ENCODE measurements at places on chromosomes 6 and 20. TPM values are rescaled to one million over a fixed set of nuclear protein-coding genes. Genes with fewer than 3 reads are reported as not detected.

DNA sequence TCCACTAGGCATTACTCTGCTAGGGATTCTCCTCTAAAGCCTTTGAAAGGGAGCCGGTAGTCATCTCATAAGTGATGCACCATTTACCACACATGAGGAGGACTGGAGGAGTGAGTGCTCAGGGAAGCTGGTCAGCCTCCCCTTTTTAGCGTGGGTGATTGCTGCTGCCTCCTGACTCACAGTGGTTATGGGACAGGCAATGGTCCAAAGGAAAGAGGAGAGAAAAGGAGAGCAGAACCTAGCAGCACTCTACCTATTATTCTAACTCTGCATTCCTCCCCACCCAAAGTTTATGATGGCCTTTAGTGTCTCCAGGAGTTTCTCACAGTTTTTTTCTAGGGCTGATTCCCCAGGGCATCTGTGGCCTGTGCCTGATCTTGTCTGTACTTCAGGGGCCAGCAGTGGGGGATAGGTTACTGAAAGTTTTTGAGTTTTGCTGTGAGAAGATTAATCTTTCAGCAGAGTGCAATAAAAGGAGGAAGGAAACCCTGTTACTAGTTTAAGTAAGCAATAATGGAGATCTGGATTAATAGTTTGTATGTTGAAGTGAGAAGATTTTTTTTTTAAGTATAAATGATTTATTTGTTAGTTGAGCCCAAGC is 36.4 kb upstream of the GCLC start:
- no peak for DNase-seq

DNA sequence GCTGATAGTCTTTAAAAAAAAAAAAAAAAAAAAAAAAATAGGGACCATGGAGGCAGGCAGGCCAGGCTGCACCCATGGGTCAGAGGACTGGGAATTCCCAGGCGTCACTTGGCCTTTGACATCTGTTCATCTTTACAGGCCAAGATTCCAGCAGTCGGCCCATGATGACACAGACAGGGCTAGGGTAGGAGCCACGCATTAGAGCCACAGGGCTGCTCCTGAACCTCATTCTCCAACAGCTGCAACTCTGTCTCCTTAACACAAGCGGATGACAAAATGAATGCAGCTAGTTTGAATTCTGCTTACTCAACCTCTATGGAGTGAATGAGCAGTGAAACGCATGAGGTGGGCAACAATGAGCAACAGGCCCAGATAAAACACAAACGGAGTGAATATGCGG is 126.4 kb downstream of the LY86 start:
- no peak for DNase-seq

DNA sequence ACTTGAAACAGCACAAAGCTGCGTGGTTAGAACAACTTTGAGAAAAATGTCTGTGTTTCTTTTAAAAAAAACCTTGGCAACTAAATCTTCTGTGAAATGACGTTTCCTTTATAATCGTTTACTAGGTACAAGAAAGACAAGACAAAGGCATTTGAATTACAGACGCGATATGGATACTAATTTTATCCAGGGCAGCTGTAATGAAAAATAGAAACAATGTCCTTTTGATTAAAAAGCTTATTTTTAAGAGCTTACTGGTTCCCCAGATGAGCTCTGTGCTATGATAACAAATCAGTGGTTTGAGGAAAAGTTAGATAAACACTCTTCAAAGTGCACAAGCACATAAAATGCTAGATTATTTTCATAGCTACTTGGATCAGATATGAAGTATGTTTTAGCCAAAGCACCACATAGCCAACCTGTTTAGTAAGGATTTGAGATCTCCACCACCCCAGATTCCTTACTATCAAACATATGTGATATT is 1.6 kb upstream of the SYNCRIP start:
- no peak for DNase-seq

DNA sequence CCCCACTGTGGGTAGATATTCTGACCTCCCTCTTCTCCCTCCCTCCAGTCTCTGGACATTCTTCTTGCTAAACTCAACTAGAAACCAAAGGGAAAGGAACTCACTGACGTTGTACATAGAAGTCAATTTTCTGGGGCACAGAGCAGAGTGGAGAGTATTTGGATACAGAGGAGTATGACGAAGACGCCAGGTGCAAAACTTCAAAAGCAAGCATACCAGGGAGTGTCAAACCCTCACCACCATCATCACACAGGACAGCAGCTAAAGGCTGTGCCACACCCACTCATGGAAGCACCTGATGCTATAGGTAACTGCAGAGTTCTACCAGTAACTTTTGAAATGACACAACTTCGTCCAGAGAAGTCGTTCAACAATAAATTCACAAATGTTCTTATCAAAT is 64.8 kb downstream of the FYN start:
- no peak for DNase-seq

DNA sequence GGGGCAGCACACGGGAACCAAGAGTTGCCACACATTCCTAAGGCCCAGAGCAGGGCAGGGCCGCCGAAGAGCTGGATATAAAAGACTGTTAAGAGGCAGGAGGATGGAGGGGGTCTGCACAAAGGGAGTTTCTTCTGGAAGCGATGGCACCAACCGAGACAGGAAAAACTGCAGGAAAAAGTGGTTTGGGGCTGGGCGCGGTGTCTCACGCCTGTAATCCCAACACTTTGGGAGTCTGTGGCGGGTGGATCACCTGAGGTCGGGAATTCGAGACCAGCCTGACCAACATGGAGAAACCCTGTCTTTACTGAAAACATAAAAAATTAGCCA is 41.8 kb downstream of the SSR1 start:
- no peak for DNase-seq

GRCh38 chr6:100342830-100343229 is 121.9 kb downstream of the SIM1 start:
- no peak for DNase-seq

- DNase-seq: no peak
Observed at GRCh38 chr20:52937591-52938100, 34.5 kb upstream of the TSHZ2 start.

DNA sequence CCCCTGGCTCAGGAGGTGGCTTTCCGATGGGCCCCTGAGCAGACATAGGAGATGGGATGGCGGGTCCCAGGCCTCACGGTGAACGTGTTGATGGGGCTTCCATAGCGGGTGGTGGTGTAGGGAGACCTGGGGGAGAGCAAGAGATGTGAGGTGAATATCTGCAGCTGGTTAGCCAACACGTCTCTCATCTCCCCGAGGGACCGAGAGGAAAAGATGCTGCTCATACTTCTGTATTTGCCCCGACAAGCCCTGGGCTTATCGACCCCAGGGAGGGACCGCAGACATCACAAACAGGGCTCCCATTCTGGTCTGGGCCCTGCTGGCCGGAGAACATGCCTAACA is 38.7 kb downstream of the C6orf132 start:
- DNase-seq: no peak

DNA sequence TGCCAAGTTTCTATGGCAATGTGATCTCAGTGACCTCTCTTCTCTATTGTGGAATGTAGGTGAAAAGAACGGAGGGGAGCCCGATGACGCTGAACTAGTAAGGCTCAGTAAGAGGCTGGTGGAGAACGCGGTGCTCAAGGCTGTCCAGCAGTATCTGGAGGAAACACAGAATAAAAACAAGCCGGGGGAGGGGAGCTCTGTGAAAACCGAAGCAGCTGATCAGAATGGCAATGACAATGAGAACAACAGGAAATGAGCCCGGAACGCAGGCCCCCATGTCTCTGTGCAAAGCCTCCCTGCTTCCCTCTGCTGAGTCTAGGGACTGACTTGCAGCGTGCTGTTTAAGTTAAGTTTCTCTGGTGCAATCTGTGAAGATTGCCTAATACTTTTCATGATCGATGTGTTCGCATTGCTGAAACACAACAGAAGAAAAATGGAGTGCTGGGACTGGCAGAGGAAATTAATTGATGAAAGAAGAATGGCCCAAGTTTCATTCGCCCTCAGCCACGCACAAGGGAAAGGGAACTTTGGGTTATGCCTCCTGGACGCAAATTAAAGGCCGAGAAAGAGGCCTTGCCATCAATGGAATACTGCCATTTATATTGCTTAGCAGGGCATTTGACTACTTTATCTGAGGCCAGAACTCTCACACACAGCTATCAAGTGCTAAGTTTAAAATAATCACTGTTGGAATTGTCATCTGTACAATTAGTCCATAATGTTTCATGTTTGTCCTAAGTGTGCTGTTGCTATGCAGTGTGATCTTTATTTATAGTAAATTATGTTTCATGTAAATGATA is 146.4 kb downstream of the AKAP7 start:
- DNase-seq: peak; percentile 20

GRCh38 chr20:60008130-60008808 is 50.0 kb downstream of the CDH26 start:
- peak; percentile 42 for DNase-seq

DNA sequence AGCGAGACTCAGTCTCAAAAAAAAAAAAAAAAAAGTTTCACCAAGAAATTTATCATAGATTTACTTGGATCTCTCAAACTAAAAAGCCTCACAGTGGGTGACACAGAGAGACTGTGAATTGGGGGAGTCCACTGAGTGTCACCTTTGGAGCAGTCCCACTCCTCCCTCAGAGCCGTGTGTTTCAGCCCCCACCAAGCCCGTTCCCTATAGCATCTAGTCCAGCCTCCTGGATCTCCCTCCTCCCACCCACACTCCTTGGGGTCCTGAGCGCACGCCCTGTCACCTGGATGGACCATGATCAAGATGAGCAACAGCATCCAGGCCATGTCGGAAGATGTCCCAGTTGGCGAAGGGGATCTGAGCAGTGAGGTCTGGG is 422 bp downstream of the NCR3 start:
- no peak for DNase-seq

DNA sequence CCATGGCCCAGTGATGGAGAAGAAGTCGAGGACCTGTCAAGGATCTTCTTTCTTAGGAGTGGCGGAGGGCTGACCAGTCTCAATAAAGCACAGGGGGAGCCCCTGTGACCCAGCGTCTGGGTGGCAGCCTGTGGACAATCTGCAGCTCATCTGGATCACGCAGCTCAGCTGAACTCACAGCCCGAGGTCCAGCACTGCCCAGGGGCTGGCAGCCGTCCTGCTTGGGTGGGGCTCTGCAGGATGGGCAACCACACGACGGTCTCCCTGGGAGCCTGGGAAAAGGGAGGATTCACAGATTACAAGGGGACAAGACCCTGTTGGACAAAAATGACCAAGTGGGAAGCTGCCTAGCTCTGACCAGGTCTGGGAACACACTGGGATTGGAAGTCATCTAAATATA is 110.8 kb downstream of the MYLK4 start:
- no peak for DNase-seq

DNA sequence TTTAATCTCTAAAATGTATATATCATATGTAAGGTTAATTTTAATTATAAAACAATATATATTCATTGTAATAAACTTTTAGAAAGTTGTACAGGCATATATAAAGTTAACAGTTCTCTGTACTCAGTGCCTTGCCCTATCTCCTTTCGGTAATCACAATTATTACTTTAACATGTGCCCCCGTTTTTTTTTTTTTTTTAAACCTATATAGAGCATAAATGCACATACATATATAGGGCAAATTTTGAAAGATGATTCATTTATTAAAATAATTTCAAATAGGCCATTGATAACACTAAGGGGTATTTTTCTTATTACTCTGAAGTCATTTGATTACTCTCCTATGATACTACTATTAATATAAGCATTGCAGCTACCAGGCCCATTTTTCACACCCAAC is 1.9 kb downstream of the ASF1A start:
- DNase-seq: no peak

DNA sequence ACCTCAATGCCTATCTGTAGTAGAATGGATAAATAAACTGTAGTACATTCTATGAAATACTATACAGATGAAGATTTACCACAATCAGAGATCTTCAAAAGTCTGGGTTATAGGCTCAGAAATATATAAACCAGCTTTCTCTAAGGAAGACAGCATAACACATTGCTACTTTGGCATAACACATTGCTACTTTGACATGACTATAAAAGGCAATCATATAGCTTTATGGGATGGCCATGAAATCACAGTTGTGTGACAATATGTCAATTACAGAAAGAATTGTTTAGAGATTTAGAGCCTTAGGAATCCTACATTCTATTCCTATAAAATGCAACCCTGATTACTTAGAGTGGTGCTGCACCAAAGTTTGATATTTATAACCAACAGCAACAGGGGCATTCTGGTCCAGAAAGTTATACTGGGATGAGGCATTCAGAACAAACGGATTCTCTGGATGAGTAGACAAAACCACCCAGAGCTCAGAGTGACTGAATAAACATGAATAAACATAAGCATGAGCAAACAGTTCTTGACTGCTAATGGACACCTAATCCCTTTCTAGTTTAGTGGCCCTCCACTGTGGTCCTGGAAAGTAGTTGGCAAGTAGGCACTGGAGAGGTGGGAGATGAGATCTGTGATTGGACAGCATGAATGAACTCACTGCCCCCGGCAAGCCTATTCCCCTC is 12.0 kb downstream of the TTI1 start:
- DNase-seq: no peak

DNA sequence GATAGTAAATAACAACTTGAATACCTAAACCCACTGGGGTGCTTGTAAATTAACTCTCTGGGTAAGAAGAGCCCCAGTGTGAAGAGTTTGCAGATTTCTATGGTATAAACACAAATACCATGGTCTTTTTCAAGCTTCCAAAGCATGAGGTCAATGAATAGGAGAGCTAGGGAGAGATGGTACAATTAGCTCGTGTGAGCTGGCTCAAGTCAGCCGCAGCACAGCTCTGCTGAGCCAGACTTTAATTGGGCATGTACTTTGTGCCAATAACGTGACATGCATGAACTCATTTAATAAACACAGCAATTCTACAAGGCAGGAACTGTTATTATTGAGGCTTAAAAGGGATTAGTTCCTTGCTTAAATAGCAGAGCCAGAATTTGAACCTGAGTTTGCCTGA is 684.2 kb downstream of the KIF16B start:
- no peak for DNase-seq

- DNase-seq: no peak
Observed at GRCh38 chr6:118974790-118975189, 39.8 kb upstream of the MCM9 start.

GRCh38 chr20:57711826-57712225 is 2.0 kb upstream of the PMEPA1 start:
- DNase-seq: no peak

GRCh38 chr20:52595518-52595917 is 376.6 kb upstream of the TSHZ2 start:
- DNase-seq: no peak

DNA sequence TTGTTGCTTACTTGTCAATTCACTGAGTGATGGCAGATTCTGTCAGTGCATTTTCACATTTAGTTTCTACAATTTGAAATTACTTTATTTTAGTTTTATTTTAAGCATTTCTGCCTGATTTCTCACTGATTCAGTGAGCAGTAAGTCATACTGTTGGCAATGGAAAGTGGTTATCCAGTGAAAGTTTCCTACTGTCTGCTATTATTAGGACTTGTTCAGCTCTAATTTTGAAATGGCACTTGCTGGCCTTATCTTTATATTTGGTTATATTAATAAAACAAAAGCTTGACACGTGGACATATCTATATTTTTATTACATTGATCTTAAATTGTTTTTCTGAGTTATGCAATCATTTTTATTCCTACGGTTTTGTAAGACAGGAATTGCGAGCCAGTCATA is 871.8 kb upstream of the SLC35B3 start:
- no peak for DNase-seq

Gene NRSN1
- not detected for total RNA-seq

Gene RBM24
- 2.3 TPM for total RNA-seq

Gene CYP39A1
- total RNA-seq: 6.3 TPM

Gene ZNF391
- 3.1 TPM for total RNA-seq

Gene LRFN2
- not detected for total RNA-seq

Gene HTR1E
- not detected for total RNA-seq

Gene RALY
- 49.3 TPM for total RNA-seq

Gene TRIM38
- 3.9 TPM for total RNA-seq

Gene SLC17A3
- not detected for total RNA-seq
